Mesenteric fat pad (tissue), 1 donor: ENCODE measurements at places on chromosomes 7 and 10. TPM values are rescaled to one million over a fixed set of nuclear protein-coding genes. Genes with fewer than 3 reads are reported as not detected.

The ZNF117 gene
- total RNA-seq, result 58.1 TPM

The HIPK2 gene
- total RNA-seq, result 217 TPM

DNA sequence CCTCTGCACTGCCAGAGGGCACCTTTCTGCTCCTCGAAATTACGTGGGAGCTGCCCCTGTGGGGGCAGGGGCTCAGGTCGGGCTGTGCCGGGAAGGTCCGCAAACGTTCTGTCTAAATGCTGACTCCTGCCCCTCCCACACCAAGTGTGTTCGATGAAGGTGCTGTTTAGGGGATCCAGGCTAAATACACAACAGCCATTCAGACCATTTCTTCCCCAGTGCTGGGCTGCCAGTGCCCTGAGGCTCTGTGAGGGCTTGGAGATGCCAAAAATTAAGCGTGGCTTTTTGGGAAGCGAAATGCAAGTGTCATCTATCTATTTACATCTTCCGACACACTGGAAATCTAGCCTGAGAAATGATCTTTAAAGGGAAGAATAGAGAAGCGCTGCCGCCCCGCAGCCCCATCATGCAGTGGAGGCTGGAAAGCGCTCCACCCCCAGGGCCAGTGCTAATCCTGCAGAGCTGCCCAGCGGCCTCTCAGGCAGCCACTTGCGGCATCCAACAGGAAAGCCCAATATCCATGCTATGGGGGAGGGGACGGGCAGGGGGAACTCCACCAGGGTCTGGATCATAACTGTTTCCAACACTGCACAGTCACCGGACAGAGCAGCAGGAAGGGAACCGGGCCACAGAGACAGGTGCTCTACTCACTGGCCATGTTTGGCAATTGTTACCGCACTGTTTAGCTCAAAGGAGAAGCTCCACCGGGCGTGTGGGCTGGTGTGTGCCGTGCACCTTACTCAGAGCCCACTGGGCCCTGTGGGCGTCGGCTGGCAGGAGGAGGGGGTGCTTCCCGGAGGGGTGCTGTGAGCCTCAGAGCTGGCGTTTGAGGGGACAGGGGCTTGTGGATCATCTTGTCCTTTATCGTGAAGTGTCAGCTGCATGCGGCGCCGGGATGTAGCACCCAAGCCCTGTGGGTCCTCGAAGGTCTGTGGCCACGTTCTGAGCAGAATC lies 205.5 kb downstream of the DNAJB6 start:
- no peak for DNase-seq

DNA sequence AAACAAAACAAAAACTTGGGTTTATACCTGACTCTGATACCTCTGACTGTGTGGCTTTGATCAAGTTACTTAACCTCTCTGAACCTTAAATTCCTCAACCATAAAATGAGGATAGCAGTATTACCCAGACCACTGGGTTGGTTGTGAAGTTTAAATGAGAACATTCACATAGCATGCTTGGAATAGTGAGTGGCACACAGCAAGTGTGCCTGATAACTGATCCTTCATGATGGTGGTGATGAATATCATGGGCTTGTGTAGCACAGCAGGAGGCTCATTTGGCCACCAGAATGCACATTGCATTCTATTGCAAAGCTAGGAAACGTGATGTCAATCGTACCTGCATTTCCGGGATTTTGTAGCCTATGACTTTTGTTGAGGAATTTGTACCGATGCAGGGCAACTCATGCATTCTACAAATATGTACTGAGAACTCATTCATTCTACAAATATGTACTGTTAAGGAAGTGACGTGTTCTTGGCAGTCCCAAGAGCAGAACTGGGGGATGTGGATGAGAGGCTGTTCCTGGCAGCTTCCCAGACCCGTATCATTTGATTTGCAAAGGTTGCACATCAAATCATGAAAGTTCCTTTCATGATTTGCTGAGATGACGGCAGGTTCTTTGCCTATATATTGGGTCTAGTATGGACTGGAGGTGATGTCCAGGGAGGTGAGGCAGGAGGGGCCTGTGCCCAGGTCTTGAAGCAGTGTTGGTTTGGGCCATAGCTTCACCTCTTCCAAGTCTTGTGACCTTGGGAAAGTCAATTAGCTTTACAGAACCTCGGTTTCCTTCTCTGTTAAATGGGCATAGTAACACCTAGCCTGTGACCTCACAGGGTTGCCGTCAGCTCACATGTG lies 94.6 kb upstream of the SMNDC1 start:
- no peak for DNase-seq

- DNase-seq, result no peak
Measured at GRCh38 chr7:51024867-51025266, 242.2 kb upstream of the GRB10 start.

DNA sequence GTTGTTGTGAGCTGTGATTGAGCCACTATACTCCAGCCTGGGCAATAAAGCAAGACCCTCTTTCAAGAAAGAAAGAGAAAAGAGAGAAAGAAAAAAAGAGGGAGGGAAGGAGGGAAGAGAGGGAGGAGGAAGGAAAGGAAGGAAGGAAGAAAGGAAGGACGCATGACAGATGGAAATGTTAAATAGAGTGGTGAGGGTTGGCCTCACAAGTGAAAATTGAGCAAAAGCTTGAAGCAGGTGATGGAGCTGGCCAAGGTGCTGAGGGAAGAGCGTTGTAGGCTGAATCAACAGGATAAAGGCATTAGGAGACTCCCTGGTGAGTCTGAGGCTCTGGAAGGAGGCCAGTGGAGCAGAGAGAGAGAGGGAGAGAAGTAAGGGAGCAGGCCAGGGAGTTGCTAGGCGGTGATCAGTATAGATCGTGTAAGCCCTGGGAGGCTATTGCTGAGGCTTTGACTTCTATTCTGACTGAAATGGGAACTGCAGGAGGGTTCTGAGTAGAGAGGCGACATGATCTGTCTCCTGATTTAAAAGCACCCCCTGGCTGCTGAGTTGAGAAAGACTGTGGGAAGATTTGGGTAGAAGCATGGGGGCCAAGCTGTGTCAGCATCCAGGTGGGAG lies 26.5 kb upstream of the TMEM248 start:
- DNase-seq, result no peak

GRCh38 chr10:31350891-31351290 lies 31.9 kb downstream of the ZEB1 start:
- no peak for DNase-seq

DNA sequence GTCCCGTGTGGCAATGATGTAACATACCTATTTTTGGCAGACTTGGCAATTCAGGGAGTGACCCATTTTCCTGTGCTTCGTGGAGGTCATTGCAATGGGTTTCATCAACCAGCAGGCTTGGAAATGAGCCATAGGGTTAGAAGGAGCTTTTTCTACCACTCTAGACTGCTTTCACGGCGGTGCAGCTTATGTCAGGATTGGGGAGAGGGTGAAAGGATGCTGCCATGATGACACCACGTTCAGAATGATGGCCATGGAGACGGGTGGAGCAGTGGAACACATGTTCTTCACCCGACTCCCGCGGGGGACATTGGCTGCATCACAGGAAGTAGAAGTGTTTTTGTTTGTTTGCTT lies 220.2 kb downstream of the EMX2 start:
- DNase-seq, result no peak

The PRRT4 gene
- total RNA-seq, result 17.4 TPM

DNA sequence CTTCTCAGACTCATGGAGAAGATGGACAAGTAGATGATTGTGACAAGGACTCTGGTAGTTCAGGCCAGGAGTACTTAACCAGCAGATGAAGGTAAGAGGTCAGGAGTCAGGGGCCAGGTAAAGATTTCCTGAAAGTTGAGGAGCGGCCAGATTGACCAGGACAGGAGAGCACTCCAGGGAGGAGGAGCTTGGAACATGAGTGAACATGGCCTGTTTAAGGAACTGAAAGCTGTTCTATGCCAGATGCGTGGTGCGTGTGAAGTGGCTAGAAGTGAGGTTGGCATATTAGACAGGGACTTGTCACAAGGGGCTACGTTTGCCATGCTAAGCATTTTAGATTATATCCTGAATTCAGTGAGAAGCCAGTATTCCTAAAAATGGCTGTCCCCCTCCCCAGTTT lies 157.2 kb downstream of the WNT2 start:
- DNase-seq, result no peak

- DNase-seq, result no peak
Measured at GRCh38 chr7:42720991-42721796, 190.7 kb downstream of the C7orf25 start.
